Stimulated activated CD8-positive, alpha-beta memory T cell treated with anti-CD3 and anti-CD28 coated beads, Interleukin-15, amount 100 ng/mL, for 4 hours (primary cell): ENCODE measurements at places on chromosomes 4 and X.
A peak's percentile ranks its signal among the peaks of the same experiment; 100 is the strongest.

- DNase-seq: no peak
Measured at GRCh38 chrX:16993791-16994318, 47.4 kb downstream of the REPS2 start.

GRCh38 chr4:97987019-97987648, 156.1 kb downstream of the STPG2 start:
- DNase-seq: no peak

- DNase-seq: no peak
Measured at GRCh38 chr4:151961456-151961855, 200.6 kb upstream of the GATB start.

DNA sequence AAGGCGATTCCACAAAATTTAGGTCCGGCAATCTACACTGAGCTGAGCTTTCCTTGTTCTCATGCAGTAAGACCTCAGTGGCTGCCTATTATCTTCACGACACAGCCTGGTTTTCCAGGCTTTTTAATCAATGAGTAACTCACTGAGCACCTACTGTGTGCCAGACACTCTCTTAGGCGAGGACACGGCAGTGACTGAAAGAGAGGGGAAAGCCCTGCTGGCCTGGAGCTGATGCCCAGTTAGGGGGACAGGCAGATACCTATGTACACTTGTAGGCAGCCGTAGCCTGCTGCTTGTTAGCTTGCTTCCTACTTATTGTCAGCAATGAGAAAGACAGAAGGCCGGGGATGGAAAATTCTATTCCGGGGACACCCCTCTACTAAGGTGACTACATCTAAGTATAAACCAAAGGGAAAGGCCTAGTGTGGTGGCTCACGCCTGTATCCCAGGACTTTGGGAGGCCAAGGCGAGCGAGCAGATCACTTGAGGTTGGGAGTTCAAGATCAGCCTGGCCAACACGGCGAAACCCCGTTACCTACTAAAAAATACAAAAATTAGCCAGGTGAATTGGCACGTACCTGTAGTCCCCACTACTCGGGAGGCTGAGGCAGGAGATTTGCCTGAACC, 3.8 kb downstream of the WDR1 start:
- DNase-seq: no peak

GRCh38 chrX:65667157-65667502, 324 bp upstream of the MSN start:
- no peak for DNase-seq

DNA sequence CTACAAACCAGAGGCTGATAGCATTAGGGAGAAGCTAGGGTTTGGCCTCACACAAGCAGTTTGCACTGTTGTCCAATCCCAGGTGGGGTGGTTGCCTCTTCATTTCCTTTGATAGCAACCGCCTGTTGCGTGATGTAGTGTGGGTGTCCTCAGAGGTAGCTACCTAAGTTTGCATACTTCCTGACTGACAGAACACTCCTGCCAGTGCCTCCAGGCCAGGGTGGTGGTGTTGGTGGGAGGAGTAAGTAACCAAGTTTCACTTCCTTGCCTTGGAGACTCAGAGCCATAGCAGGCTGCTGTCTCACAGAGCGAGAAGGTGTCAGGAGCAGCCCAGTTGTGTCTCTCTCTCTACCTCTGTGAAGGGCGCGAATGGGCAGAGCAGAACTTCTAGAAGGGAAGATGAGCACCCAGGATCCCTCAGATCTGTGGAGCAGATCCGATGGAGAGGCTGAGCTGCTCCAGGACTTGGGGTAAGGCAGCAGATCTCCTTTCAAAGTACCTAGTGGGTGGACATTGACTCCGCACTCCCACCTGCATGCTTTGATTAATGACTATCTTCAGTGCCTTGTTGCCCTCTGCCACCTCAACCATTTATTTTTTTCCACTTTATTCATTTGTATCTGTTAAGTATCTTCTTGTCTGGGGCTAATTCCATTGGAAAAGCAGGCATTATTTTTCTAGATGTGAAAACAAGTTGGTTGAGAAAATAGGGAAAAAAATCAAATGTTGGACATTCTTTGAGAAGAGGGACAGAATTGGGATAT, at the start of gene DAPP1:
Gene DAPP1, plus strand, starts transcription at position 283 of the 764 bp plus-strand sequence. Its CDS starts 87 bp downstream, at position 370.
- DNase-seq: peak; percentile 56

- no peak for DNase-seq
Measured at GRCh38 chr4:162164906-162165510, 1.2 kb upstream of the FSTL5 start.

DNA sequence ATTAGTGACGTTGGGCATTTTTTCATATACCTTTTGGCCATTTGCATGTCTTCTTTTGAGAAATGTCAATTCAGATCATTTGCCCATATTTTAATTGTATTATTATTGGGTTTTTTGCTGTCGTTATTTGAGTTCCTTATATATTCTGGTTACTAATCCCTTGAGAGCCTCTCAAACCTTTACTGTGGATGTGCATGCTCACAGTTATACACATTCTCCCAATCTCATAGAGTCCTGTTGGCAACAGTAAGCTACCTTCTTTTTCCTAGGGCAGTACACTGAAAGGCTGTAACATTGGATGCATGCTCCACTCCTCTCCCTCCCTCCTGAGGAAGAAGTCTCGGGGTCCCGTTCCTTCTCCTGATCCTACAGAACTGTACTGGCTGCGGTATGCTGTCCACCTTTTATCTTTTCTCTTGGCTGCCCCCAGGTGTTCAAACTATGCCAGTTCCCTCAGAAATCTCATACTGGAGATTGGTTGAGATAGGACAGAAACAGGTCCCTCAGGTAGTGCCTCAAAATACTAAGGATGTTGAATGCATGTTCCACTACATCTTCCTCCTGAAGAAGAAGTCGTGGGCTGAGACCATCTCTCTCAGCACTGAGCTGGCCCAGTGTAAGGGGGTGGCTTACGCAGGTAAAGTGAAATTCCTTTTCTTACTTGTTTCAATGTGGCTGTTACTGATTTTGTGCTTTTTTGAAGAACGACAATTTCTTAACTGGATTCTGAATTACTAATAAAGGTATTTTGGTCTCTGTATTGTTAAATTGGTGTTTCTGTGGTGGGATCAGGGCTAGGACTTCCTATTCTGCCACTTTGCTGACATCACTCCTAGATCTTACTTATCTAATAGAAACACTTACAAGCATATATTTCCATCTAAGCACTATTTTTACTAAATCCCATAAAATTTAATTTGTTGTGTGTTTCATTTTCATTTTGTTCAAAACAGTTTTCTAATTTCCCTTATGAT, 145.4 kb upstream of the HUWE1 start:
- no peak for DNase-seq

GRCh38 chr4:10704430-10704810, 19.9 kb upstream of the CLNK start:
- no peak for DNase-seq

- no peak for DNase-seq
Measured at GRCh38 chr4:19375931-19376330, 875.8 kb upstream of the SLIT2 start.

DNA sequence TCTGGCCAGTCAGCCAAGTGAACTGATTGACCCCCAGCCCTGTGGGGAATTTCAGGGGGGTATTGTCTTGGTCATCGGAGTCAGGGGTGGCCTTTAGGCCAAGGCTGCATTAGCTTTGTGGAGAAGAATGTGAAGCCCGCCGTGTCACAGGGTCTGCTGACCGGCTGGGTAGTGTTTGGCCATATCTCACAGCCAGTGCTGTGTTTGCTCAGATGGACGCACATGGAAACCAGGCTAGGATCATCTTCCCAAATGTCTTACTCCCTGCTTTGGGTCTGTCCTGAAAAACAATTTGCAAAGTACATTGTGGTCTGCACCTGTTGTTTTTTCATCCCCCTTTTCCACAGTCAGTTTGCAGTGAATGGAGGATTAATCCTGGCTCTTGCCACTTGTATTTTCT, 13.0 kb downstream of the TMEM164 start:
- DNase-seq: no peak

GRCh38 chr4:69702201-69702600, 49.2 kb upstream of the UGT2A1 start:
- DNase-seq: no peak

- no peak for DNase-seq
Measured at GRCh38 chrX:153516073-153516472, 1.4 kb upstream of the ATP2B3 start.

DNA sequence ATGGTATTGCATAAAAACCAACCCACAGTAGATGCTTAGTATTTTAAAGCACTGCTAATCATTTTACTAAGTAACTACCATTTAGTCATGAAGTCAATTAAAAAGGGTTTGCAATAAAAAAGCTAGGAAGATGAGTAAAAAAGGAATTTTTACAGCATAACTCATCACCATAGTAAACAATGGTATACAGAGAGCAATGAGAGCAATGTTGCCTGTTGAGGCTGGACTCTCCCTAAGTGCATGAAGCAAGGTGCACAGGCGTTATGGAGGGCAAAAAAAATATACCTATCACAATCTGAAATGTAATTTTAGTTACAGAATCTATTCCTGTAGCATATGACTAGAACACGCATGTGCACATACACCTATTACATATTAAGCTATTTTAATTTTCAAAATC, 129.6 kb upstream of the BMP3 start:
- DNase-seq: no peak

- no peak for DNase-seq
Measured at GRCh38 chr4:105550641-105551040, 1.8 kb upstream of the ARHGEF38 start.

- DNase-seq: no peak
Measured at GRCh38 chrX:19630228-19630627, 114.9 kb upstream of the MAP3K15 start.

- DNase-seq: no peak
Measured at GRCh38 chr4:13531625-13531998, 12.7 kb downstream of the NKX3-2 start.

- no peak for DNase-seq
Measured at GRCh38 chr4:168993714-168994510, 16.1 kb downstream of the CBR4 start.

GRCh38 chr4:75254745-75255144, 259.5 kb downstream of the RCHY1 start:
- no peak for DNase-seq

DNA sequence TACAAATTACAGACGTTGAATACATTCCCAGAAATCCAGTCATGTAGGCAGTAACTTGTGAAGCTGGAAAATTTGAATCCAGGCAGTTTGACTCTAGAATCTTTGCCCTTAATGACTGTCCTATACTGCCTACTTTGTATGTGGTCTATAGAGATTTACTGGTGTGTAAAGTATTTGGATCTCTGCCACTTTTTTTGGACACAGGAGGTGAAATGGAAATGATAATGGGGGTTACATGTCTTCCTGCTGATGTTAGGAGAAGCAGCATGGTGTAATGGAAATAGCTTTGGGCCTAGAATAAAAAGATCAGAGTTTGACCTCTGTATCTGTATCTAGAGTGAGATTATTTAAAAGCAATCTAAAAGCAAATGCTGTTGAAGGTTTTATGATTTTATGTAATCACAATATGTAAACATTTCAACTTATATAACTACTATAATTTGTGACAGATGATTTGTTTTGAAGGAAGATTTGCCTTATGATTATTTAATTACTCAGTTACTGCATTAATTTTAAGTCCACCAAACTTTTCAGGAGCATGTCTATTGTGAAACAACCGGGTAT, 3.3 kb downstream of the COL4A5 start:
- DNase-seq: no peak

DNA sequence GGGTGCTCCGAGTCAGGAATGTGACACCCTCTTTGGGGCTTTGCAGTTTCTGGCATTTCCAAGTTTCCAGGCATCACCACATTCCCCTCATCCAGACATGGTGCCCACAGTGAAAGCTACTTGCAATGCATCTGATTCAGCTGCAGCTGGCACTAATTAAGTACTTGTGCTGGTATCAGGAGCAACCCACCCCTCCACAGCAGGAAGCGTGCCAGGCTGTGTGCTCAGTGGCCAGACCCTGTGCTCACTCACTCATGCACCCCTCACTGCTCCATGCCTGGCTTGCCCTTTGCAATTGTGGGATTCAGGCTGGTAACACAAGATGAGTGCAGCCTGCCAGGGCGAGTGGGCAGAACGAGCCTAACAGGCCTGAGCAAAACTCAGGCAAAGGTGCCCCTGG, 271.2 kb downstream of the EPHA5 start:
- no peak for DNase-seq

- DNase-seq: no peak
Measured at GRCh38 chr4:16027626-16028025, 56.2 kb downstream of the PROM1 start.

- DNase-seq: no peak
Measured at GRCh38 chr4:158809611-158810486, 41.0 kb downstream of the FNIP2 start.
